B cell (primary cell): ENCODE measurements at places on chromosomes 16 and 17.

- no peak for DNase-seq
Measured at GRCh38 chr17:67666710-67667109, 51.0 kb upstream of the NOL11 start.

DNA sequence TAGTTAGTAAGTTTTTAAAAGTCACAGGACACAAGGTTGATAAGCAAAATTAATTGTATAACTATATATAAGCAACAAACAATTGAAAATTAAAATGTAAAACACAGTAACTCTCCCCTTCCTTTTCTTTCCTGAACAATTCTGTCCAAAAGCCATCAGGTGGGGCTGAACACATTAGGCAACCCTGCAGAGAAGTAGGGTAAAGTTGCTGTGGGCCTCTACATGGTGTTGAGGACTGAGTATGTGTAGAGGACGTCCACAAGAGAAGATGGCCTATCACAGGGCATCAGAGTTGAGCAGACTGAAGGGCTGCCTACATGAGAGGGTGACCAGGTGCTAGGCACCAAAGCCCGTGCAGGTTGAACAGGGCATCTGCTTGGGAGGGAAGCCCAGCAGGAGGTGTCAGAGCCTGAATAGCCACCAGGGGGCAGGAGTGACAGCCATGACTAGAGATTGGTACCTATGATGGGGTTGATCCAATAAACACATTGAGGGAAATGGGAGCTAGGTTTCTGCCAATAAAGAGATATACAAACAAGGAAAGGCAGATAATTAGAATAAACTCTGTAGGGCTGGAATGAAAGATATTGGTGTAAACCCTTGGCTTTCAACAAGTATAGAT lies 415.1 kb downstream of the NPIPA8 start:
- peak; percentile 58 for DNase-seq

GRCh38 chr16:3861808-3862451 lies 18.6 kb downstream of the CREBBP start:
- DNase-seq = peak; percentile 43

DNA sequence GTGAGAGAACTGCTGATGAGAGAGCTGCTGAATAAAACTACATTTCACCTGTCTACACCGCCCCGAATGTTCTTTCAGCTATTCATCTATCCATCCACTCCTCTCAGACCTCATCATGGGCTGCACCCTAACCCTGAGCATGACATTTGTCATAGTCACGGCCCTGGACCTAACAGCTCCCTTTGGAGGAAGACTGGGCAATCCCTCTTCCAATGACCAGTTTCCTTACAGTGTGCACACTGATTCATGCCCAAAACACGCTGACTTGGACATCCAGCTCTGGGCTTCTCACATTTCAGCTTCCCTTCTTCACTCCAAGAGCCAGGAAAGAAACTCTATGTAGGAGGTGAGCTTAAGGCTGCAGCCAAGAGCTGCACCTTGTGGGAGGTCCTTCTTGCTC lies 41.8 kb upstream of the ARL4D start:
- no peak for DNase-seq

GRCh38 chr17:29243792-29244191 lies 2.9 kb upstream of the CRYBA1 start:
- no peak for DNase-seq

DNA sequence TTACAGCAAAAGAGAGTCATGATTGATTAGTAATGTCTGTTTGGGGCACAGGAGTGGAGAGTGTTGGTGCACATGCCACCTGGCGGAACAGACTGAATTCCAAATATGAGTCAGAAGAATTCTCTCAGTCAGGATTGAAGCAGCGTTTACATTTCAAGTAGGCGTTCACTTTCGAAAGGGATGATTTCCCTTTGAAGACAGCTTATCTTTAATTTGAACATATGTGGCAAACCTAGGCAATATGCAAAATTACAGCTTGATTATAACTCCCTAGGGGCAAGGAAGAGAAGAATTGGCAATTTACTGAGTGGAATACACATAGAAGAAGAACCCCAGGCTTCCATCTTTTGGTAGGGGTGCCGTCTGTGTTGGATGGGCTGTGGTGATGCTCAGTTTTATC lies 235.8 kb downstream of the HAPSTR1 start:
- DNase-seq = no peak

- DNase-seq = no peak
Measured at GRCh38 chr16:70574595-70575271, 51.1 kb downstream of the SF3B3 start.

DNA sequence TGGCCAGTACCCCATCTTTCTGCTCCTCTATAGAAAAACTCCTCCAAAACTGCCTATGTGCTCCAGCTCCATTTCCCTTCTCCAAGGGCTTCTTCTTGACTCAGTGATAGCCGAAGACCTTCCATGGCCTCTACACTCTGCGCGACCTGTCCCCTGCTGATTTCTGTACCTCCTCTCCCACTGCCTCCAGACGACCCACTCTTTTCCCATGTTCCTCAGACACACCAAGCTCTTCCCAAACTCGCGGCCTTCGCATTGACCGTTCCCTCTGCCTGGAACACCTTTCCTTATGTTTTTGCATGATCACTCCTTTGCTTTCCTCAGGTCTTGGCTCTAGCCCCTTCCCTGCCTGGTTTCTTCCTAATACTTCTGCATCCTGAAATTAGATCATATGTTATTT lies 255.6 kb upstream of the SDK2 start:
- no peak for DNase-seq

DNA sequence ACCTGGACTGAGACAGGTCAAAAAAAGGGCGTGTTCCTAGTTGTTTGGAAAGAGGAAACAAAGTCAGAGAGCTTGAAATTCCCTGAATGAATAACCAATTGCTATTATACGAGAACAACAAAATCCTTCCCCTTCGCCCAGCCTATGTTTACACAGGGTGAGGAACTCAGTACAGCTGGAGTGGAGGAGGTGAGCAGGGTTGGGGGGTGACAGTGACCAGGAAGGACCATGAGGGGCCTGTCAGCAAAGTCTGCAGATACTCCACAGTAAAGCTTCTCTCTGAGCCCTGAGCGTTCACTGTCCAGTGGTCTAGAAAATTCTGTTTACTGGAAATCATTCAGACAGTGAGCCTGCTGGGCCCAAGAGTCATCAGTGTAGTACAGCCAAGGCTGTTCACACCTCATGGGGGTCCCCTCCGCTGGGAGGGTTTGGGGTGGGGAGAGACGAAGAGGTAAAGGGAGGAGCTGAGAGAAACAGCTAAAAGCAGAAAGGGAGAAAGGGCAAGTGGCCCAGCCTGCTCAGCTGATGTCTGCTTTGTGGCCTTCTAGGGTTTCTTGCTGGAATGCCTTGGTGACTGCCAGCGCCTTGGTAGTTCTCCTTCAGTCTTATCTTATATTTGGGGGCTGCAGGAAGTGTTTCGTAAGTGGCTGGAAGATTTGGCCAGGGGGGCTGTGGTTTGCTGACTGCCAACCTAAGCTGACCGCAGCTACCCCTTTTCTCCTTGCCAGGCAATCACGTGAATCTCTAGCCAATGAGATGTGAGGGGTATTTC lies 5.7 kb downstream of the DUSP3 start:
- DNase-seq = peak; percentile 37

DNA sequence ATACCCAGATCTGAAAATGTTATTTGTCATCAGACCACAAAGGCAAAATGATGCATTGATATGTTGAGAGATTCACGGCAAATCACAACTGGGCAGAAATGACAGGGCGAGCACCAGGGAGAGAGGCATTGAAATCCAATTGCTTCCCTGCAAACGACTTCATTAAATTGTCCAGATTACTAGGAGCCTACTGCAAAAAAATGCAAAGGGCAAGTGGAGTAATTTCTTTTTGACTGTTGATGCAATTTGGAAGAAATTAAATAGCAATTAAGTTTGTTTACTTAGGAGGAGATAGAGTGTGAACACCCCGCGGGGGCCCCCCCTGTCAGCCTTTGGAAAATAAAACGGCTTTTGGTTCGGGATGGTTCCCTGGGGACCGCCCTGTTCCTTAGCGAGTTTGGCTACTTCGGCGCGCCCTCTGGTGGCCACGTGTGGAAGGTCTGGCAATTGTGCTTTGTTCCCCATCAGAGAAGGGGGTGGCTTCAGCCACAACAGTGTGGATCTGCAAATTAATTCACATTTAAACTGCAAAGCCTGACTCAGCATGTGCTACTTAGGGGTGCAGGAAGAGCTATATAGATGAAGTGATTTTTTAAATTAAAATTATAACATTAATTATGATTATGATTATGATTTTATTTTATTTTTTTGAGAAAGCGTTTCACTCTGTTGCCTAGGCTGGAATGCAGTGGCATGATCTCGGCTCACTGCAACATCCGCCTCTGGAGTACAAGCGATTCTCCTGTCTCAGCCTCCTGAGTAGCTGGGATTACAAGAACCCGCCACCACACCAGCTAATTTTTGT lies 14.5 kb upstream of the TMC7 start:
- DNase-seq = peak; percentile 80

DNA sequence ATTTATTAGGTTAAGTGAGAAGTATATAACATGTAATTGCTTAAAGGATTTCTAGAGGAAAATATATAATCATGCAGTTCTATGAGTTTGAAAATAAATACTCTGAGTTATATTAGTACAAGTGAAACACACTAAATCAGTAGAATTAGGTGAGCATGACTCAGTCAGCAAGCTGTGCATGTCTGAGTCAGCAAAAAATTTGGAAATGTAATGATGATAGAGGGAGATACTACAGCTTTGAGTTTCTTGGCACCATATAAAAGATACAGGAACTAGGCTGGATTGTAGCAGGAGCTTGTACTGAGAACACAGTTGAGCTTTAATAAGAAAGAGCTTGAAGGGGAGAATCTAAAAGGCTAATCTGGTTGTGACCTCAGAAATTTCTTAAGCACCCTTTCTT lies 1224.6 kb downstream of the CDH8 start:
- no peak for DNase-seq

GRCh38 chr16:88700636-88701482 lies 5.3 kb downstream of the RNF166 start:
- DNase-seq = peak; percentile 91

GRCh38 chr16:75052481-75053202 lies 53.8 kb downstream of the ZNRF1 start:
- DNase-seq = no peak

DNA sequence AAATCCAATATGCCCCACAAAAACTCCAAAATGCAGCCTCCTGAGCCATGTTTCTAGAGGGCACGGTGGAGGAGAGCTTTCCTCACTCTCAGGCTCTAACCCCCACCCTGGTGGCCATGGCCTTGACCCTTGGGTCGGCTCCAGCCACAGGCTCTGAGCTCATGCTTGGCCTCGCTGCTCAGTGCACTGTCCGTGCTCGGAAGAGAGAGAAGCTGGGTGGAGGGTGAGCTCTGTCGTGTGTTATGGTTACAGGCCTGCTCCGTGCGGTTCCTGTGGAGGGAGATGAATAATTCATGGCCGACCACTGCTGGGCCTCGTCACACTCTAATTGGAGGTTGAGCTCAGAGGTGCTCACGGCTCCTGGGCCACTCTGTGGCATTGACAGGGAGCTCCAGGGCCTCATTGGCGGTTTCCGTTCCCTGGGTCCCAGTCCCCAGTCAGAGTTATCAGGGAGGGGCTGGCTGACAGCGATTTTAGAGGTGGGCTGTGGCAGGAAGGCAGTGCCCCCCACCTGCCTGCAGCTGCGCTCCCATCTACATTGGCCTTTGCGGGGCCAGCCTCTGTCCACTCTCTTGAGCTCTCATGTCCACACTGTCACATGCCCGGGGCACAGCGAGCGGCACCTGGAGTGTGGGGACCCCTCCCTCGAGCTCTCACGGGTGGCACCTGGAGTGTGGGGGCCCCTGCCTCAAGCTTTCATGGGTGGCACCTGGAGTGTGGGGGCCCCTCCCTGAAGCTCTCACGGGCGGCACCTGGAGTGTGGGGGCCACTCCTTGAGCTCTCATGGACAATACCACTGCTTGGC lies 24.9 kb downstream of the ACSF3 start:
- no peak for DNase-seq

- no peak for DNase-seq
Measured at GRCh38 chr16:63625126-63625525, 1496.7 kb downstream of the CDH11 start.

DNA sequence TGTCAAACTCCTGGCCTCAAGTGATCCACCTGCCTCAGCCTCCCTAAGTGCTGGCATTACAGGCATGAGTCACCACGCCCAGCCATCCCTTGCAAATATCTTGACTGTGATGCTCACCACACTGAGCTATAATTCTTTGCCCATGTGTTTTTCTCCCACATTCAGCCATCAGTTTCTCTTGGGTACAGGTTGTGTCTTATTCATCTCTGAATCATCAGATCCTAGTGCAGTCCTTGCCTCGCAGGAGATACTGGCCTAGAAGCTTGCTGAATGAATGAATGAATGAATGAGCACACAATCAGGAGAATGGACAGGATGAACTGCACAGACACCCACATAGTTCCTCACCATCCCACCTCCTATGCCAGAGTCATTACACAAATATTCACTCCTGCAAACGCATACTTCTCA lies 24.4 kb upstream of the ETV4 start:
- DNase-seq = no peak

- DNase-seq = no peak
Measured at GRCh38 chr16:69466547-69466946, 42.1 kb downstream of the CYB5B start.

DNA sequence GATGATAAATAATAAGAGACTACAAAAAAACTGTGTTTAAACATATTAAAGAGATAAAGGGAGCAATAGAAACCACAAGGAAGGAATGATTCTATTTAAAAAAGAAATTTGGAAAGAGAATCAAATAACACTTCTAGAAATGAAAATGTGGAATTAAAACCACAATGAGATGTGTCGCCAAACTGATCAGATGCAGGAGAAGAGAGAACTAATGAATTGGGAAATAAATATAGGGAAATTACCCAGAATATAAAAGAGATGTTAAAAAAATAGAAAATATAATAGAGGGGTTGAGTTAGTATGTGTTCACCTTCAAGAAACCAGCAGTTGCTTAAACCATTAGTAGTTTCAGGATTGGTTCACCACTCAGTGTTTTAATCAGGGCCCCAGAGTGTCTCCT lies 48.7 kb upstream of the ADORA2B start:
- DNase-seq = no peak

DNA sequence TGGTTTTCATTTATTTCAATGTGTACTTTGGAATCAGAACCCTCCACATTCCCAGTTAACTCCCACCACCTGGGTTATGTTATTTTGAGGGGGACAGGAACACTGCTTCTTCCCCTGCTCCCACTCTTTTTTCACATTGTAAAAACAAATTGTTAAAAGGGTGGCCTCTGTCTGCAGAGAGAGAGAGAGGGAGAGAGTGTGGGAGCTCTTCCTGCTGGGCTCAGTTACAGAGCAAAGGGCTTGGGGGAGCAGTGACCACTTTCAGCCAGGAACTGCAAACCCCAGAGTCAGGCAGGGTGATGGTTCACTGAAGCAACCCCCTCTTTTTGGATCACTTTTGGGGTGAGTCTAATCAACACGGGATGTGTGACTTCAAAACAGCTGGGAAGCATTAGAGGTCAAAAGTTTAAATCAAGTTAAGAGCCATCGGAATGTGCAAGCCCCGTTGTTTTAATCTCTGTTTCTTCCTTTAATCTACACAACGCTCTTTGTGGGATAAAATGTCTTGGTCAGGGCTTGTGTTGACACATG lies 577.0 kb upstream of the CDH11 start:
- no peak for DNase-seq

- DNase-seq = peak; percentile 50
Measured at GRCh38 chr17:57810721-57811637, 38.9 kb downstream of the MRPS23 start.

GRCh38 chr16:73408311-73408710 lies 360.4 kb upstream of the ZFHX3 start:
- DNase-seq = no peak

GRCh38 chr17:67289181-67289876 lies 44.3 kb upstream of the HELZ start:
- peak; percentile 10 for DNase-seq

GRCh38 chr17:7240375-7240774 lies 1.1 kb upstream of the PHF23 start:
- DNase-seq = peak; percentile 73

GRCh38 chr16:87945351-87946042 lies 5.7 kb upstream of the BANP start:
- peak; percentile 71 for DNase-seq
